ENCODE measurements at places on chromosomes 11 and 22.

DNA sequence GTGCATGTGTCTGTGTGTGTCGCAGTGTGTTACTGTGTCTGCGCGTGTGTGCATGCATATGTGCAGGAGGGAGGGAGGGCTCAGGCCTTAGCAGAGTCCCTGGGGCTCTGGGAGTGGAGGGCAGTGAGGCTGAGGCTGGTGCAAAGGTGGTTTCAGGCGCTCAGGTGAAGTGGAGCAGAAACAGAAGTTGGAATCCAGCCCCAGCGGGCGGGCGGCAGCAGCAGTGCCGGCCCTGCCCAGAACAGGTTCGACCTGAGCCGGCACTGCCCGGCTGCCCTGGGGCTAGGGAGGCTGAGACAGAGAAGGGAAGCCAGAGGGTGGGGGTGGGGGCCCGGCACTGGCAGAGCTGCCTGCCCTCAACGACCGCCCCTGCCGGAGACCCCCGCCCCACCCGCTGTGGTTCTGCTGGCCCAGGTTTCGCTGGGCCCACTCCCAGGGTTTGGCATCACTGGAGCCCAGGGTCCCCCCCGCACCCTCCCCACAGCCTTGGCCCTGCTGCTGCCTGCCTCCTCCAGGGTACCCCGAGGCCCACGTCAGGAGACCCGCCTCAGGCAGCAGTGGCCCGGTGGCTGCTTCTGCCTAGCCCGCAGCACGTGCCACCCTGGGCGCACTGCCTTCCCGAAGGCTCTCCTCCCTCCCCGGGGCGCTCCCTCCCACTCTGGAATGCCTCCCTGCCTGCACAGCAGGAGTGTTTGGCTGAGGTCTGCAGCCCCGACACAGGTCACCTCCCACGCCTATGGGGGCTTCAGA, 13.3 kb downstream of the ASCL2 start:
- no peak for DNase-seq

- DNase-seq, result no peak
These were observed 49.4 kb downstream of the ARHGEF12 start for GRCh38 chr11:120385655-120386054.

DNA sequence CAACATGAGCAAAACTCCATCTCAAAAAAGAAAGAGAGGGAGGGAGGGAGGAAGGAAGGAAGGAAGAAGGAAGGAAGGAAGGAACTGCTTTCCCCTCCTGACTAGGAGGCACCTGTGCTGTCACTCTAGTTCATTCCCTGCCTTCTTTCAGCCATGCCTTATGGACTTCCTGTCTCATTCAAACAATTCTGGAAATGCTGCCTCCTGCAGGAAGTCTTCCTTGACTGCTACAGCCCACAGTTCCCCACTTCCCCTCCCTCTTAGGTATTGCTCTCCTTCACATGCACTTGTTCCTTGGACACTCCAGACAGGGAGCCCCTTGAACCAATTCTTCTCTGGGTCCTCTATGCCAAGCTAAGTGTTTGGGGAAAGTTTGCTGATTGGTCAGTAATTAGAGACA, 31.6 kb upstream of the WNT11 start:
- DNase-seq, result no peak

- no peak for DNase-seq
These were observed 103.8 kb downstream of the TP53I11 start for GRCh38 chr11:44846852-44847251.

- no peak for DNase-seq
These were observed 11.0 kb downstream of the ZNRF3 start for GRCh38 chr22:28894334-28894733.

DNA sequence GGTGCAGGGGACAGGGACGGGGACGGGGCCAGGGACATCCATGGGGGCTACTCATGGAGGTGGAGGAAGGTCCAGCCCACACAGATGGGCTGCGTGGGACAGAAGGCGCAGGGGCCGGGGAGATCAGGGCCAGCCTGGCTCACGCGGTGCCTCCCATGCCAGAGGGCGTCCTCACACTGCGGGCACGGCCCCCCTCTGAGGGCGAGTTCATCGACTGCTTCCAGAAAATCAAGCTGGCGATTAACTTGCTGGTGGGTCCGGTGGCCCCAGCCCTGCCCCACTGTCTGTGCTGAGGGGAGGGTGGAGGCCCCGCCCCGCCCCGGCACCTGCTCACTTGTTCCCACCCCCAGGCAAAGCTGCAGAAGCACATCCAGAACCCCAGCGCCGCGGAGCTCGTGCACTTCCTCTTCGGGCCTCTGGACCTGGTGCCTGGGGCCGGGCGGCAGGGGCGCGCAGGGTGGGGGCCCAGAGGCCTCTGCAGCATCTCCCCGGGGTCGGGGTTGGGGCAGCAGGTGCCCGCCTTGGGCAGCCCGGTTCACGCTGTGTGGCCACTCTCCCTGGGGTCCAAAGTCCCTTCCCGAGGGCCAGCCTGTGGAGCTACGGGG, 15.8 kb downstream of the EPS8L2 start:
- no peak for DNase-seq

DNA sequence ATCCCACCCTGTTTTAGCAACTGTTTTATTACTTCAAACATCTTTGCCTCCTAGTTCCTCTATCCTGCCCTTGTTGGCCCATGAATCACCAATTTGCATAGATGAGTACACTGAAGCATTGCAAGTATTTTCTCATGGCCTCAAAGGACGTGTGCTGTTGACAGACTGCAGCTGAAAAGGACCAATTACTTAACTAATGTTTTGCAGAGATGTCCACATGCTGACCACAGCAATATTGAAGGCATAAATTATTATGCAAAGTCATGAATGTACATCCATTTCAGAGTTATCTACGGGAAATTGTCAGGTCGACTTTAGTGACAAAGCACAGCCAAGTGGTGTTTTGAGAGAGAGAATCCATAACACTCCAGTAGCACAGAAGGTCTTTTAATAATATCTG, 64.8 kb downstream of the CADM1 start:
- no peak for DNase-seq

GRCh38 chr11:568306-569157, 7.7 kb upstream of the PHRF1 start:
- DNase-seq, result peak; percentile 99

DNA sequence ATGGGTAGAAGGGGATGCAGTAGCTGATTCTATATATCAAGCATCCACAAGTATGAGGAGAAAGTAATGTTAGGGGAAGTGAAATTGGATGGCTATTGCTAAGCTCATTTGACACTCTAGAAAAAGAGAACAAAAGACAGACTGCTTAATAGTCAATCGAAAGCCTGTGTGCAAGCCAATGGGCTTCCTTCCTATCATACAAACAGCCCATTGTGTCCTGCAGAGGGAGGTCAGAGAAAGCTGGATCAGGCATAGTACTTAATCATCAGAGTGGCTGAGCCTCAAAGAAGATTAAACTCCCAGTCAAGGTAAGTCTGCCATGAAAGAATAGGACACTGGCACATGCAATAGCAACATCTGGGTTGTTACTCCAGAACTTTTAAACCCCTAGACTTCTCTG, 50.9 kb upstream of the PGR start:
- DNase-seq, result no peak

DNA sequence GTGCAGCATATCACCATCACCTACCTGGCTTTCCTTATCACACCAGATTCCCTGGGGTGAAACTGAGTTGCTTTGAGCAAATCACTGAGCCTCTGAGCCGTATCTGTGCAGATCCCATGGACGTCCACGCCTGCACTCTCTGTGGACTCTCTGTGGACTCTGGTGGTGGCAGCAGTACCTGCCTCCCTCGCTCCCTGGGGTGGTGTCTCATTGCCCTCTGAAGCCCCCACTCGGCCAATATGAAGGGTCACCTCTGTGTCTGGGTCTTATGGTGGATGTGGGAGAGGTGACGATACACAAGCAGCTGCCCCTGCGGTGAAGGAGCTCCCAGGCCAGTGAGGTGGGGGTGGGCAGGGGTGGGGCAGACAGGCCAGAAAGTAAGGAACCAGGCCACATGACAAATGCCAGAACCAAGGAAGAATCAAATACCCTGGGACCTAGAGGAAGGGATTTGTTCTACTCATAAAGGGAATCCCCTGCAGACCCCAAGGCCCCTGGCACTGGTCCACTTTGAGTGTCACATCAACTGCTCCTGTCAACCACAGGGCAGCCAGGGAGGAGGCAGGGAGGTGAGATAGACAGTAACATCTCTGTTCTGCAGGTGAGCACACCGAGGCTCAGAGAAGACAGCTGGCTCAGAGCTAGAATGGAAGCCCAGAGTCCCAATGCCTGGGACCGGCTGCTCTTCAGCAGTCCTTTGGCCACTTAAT, 9.2 kb upstream of the CHST1 start:
- DNase-seq, result no peak

DNA sequence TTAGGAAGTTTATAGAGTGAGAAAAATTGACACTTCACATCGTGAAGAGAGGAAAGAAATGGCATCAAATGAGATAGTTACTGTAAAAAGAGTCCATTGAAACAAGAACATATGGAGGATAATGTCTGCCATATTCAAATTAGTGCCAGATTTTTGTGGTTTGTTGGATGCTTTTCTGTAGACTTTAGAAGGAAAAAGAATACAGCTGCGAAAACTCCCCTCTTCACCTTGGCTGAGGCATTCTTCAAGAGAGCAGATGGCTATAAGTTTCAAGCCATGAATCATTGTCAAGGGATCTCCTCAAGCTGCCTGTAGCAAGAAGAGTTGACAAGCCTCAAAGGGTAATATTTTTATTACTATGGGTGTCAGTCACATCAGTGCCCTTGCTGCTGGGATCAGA, 507.4 kb upstream of the RAG2 start:
- DNase-seq, result no peak

GRCh38 chr11:104668797-104669463, 229.3 kb downstream of the CASP12 start:
- DNase-seq, result peak; percentile 2

DNA sequence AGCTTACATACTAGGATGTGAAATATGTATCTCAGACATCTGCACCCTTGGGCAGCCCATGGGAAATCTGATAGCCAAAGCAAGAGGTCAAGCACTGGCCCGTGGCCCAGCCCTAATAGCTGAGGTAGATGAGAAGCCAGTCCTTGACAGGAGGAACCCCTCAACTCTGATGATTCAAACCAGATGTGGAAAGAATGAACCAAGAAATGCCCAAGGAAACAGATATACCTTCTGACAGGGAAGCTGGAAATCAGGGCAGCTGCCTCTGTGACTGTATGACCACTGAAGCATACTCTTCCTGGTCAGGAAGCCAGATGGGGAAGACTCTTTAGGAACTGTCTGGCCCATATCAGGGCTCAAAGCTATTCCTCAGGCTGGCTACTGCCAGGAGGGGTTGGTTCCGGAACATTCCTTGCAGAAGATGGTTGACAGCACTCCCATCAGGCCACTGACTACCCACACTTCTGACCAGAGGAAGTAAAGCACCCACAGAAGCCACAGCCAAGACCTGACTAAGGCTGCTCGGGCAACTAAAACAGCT, 124.2 kb downstream of the SWAP70 start:
- no peak for DNase-seq
